AG04449 (cell line): ENCODE measurements at places on chromosomes 7 and 10.
A peak's percentile ranks its signal among the peaks of the same experiment; 100 is the strongest.

GRCh38 chr7:2470204-2471021 lies 5.8 kb downstream of the GRIFIN start:
- DNase-seq = no peak

DNA sequence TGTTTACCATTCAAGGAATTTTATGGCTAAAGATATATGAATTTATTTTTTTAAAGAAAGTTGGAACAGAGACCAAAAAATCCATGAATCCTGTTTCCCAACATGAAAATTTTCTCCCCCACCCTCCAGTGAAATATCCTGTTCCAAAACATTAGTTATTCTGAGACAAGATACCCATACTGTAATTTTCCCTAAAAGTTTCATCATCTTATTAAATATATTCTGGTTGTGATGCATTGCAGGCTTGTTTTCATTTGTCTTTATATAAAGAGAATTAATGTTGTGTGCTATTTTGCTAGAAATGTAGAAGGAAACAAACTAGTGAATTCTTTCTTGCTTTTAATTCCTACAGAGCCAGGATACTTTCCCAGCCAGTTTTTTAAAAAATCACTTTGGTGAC lies 106.6 kb downstream of the EXOC4 start:
- no peak for DNase-seq

DNA sequence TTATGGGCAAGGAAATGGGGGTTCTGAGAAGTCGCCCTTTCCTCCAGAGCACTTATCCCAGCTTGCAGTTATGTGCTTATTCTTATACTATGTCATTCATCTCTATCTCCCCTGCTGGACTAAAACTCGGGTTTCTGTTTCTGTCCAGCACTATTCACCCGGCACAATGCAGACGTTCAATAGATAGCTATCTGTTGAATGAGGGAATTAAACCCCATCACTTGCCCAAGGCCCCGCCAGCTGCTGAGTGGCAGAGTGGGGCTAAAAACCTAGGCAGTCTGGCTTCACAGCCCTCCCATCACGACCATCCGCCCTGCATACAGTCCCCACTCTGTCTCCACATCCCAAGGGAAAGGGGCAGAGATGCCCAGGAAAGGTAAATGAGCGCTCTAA lies 5.4 kb downstream of the SLIT1 start:
- DNase-seq = no peak

DNA sequence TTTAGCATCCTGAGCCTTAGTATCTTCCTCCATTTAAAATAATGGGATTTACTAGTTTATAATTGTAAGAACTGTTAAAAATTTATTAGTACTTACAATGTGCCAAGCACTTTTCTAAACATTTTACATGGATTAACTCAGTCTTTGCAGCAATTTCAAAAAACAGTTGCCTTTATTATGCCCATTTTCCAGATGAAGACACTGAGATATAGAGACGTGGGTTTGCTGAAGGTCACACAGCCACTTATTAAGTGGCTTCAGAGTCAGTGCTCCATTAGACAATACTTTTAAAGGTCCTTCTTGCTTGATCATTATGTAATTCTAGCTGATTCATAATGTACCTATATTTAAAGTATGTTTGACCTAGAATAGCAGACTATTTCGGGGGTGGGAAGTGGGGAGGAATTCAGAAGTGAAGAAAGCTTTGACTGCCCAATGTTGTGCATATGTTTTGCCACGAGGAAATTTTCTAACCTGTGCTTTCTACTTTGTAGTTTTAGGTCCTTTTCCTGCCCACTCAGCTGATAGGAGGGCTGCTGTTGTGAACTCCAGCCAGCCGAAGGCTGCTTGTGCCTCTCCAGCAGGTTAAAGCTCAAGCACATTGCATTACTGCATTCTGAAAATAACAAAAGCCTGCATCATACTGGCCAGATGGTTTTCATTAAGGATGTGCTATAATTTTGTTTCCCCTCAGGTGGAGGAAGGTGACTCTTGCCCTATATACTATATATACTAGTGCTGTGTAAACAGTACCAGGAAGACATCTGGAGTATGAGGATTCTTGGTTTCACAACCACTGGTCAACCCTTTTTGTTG lies 4.3 kb downstream of the PLEKHA8 start:
- DNase-seq = peak; percentile 26

GRCh38 chr10:24114556-24114955 lies 94.4 kb upstream of the KIAA1217 start:
- DNase-seq = no peak

DNA sequence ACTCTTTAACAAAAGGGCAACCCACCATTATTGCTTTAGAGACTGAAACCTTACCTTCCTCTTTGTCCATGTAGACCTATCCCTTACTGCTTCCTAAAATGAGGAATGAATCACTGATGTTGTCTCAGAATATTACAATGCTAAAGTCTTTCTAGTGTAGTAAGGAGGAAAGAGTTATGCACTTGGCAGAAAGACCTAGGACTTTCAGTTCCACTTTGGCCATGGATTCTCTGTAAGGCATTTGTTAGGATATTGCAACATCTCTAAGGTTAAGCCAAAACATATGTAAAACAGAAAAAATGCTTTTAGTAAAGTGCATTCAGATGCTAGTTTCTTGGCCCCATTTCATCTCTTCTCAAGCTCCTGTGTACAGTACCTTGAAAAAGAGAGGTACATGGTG lies 230.9 kb downstream of the PARD3 start:
- DNase-seq = peak; percentile 74

- no peak for DNase-seq
Measured at GRCh38 chr7:75971961-75972763, 22.2 kb downstream of the TMEM120A start.

GRCh38 chr10:59148701-59149100 lies 27.7 kb upstream of the PHYHIPL start:
- DNase-seq = no peak

DNA sequence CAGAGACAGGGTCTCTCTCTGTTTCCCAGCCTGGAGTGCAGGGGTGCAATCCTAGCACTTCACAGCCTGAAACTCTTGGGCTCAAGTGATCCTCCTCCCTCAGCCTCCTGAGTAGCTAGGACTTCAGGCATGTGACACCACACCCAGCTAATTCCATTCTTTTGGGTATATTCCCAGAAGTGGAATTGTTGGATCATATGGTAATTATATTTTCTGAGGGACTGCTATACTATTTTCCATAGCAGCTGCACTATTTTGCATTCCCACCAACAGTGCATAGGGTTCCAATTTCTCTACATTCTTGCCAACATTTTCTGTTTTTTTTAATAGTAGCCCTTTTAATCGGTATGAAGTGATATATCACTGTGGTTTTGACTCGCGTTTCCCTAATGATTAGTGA lies 30.0 kb upstream of the RAB11FIP2 start:
- DNase-seq = no peak

- DNase-seq = no peak
Measured at GRCh38 chr7:43591558-43592180, 8.8 kb downstream of the STK17A start.
